ENCODE measurements at places on chromosomes 1 and 21. TPM values are rescaled to one million over a fixed set of nuclear protein-coding genes. Genes with fewer than 3 reads are reported as not detected.

The CXADR gene
- total RNA-seq, result 22.3 TPM

The REN gene
- total RNA-seq, result not detected

The CPT2 gene
- total RNA-seq, result 30.6 TPM

The KCNN3 gene
- total RNA-seq, result 0.41 TPM

The PTGER3 gene
- 2.4 TPM for total RNA-seq

The TIE1 gene
- total RNA-seq, result 0.04 TPM

- no peak for DNase-seq
Observed at GRCh38 chr1:1540090-1540817, at the start of gene TMEM240. Gene TMEM240, minus strand, starts transcription at chr1:1540624. Its CDS starts 278 bp downstream, at chr1:1540346.

DNA sequence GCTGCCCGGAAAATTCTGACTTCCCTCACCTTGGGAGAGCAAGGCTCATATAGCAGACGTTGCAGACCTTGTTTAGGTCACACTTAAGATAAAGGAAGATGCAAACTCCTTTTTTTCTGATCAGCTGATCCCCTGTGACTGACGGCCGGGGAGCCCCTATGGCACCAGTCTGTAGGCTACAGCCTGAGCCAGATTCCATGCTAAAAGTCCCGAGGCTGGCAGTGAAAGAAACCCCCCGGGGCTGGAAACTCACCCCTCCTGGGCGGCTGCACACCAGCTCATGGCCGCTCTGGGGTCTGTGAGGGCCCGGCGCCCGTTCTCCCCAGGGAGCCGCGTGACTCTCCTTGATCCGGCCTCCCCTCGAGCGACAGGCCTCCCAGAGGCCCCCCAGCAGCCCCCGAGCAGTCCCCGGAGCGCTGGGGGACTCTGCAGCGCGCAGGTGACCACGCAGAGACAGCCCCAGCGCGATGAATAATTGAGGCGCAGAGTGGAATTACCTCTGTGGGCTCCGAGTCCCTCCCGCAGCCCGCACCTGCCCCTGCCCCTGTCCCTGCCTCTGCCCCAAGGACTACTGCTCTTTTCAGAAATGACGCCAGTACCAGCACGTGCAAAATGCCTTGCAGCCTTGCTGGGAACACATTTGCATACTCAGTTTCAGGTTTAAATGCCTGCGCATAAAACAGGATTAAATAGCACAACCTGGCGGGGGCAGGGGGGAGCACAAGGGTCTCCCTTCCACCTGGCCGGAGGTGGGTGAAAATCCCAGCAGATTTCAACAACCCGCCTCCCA, 62.6 kb upstream of the CLDN14 start:
- DNase-seq, result no peak

DNA sequence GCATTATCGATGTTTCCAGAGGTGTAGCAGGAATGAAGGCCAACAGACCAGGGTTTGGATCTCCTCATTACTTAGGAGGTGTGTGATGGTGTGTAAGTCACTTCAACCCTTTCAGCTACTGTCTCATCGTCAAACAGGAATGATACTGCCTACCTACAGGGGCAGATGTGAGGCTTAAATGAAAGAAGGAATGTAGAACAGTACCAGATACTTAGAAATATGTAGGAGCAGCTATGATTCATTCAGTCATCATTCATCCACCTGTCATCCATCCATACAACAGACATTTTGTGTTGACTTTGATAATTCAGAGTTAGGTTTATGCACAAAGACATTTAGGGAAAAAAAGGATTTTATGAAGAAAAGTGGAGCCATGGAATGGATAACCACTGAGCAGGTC, 486.9 kb upstream of the DAB1 start:
- no peak for DNase-seq

- DNase-seq, result no peak
Observed at GRCh38 chr1:208857465-208857864, 613.3 kb upstream of the PLXNA2 start.

GRCh38 chr21:34810786-34811185, 142.0 kb downstream of the CLIC6 start:
- DNase-seq, result no peak

GRCh38 chr1:204110894-204111633, 38.1 kb downstream of the SOX13 start:
- no peak for DNase-seq

GRCh38 chr1:243731974-243732625, 117.9 kb downstream of the AKT3 start:
- DNase-seq, result peak; percentile 9

- no peak for DNase-seq
Observed at GRCh38 chr1:11052839-11053757, 6.1 kb upstream of the MASP2 start.

All from H4 (cell line).